ENCODE measurements at places on chromosomes 6 and 20. TPM values are rescaled to one million over a fixed set of nuclear protein-coding genes. Genes with fewer than 3 reads are reported as not detected.

DNA sequence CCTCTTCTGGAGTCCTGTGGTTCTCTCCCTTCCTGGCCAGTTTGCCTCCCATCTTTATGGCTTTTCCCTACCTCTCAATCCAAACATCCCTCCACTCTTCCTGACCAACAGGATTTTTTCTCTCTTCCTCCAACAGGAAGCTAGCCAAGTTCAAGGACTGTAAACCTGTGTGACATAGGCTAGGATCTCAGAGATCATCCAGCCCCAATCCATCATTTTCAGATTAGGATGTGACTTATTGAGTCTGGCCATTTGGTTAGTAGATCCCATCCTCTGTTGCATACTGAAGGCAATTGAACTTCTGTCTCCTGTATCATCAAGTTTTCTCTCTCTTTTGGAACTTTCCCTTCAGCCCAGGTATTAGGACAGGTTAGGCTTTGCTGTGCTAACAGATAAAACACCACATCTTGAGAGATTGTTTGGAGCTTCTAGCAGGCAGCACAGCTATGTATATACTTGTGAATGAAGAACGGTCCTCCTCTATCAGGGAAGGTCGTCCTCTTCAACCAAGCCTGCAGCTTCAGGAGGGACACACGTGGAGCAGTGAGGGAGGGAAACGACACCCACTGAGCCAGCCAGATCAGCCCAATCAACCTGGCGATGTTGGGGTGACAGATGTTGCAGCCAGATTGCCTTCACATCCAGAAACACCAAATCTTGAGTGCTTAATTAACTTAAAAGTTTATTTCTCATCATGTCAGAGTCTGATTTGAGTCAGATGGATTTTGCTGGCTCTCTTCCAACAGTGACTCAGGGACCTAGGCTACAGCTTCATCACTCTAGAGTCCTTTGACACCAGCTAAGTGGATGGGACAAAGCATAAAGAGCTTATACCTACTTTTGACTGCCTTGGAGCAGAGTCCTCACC, 106.8 kb downstream of the GJA10 start:
- DNase-seq, result no peak

GRCh38 chr20:44533928-44534327, 12.1 kb upstream of the SERINC3 start:
- no peak for DNase-seq

- no peak for DNase-seq
Observed at GRCh38 chr6:35120746-35121145, 20.4 kb downstream of the TCP11 start.

DNA sequence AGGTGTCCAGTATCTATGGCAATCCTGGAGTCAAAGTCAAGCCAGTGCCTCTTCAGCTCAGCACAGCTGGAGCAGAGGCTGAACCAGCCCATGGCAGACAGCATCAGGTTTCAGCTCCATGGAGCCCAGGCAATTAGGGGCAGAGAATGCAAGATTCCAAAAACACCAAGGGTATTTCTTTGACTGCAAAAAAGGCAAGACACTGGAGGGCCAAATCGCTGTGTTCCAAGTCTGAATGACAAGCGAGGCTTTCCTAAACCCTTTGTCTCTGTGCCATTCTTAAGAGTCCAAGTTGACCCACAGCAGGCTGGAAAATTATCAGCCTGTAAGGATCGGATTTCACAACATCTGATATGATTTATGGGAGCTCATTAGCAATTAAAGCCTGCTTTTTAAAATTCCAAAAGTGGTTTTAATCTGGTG, 49.7 kb upstream of the TGM3 start:
- DNase-seq, result no peak

GRCh38 chr6:148307405-148307804, 35.2 kb upstream of the SASH1 start:
- DNase-seq, result no peak

PRICKLE4 gene
- total RNA-seq, result 1.6 TPM

DNA sequence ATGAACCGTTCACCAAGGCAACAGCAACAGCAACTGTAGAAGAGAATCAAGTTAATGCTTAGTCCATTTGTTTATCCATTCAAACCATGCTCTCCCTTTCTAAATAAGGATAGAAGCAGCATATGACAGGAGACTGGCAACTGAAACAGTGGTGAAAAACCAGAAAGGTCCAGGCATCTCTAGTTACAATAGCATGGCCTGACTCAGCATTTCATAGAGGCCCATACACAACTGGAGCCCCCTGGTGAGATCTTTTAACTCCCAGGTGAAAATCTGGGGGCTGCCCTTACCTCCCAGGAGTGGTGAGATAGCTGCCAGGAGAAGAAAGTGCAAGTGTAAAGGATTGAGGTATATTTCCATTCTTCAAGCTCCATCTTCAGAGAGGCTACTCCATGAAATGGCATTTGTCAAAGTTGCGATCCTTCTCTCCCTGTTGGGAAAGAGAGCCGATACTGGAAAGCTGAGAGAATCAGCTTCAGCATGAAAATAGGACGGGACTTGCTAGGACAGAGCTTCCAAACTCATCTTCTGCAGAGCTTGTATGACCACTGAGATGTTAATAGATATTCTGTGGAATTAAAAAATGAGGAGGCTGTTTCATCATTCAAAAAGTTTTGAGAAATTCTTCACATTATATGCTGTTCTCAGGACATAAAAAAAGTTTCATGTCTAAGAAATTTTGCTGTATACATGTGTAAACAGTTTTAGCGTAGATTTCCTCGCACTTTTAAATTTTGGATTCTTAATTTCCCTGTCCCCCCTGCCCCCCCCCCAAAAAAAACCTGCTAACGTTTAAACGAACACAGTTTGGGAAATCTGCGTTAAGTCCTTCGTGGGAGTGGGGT, 10.9 kb upstream of the SLC2A12 start:
- DNase-seq, result no peak

DNA sequence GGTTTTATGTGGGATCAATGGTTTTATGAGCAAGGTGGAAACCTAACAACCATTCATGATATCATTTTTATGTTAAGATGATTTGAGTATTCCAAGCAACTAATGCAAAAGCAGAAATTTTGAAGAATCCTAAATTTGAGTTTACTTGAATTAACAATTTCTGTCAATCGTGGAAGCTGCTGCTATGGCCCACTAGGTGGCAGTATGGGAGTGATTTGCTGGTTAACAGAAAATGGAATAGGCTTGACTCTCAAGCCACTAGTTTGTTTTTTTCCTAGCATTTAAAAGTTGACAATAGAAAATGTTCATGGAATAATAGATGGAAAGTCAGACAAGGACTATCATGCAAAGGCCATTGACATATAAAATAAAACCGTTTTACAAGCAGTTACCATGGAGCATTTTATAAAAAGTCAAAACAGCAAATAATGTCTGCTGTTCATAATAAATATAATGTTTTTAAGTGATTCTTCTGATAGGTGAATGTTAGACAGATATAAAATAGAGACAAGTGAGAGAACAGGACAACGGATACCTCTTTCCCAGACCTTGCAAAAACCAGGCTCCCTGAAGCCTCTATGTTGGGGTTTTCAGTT, 43.0 kb upstream of the TMEM200A start:
- peak; percentile 8 for DNase-seq

DNA sequence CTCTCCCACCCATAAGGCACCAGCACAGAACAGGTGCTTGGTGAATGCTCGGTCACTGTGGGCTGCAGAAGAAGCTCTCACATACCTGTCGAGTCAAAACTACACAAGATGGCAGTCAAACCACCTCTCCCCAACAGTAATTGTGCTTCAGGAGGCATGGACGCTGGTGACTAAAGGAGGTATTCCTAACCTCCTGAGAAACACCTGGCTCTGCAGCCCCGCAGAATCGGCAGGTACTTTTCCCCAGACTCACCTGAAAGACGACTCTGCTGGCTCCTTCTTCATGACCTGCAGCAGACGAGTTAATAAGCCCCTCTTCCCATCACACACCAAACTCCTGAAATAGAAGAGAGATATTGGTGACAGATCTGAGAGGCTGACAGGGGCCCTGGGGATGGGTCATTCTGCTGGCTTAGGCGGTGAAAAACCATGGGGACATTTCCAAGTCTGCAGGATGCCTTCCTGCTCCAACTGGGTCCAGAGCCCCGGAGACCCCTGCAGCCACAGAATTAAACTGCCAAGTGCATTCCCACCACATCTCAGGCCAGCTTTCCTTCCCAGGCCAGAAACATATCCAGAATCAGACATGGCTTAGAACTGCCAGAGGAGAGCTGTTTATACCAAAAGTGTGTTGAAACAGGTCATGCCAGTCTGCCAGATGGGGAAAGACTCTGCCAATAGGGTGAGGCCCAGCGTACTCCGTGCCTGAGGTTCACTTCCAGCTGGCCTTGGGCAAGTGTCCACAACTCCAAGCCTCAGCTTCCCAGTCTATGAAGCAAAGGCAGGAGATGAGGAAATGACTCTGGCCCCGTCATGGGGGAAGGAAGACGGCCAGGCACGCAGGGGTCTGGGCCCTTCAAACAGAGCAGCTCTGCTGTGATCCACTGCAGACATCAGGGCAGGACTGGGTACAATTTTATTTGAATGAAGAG, 53.0 kb downstream of the MYH7B start:
- no peak for DNase-seq

GRCh38 chr6:51302431-51302830, 483.8 kb downstream of the TFAP2B start:
- no peak for DNase-seq

GRCh38 chr20:59151391-59151790, 12.2 kb upstream of the ZNF831 start:
- no peak for DNase-seq

CAGE1 gene
- total RNA-seq, result not detected

HAO1 gene
- 0.13 TPM for total RNA-seq

C20orf204 gene
- 1.9 TPM for total RNA-seq

GRCh38 chr20:14142171-14142570, 146.9 kb downstream of the MACROD2 start:
- peak; percentile 22 for DNase-seq

DNA sequence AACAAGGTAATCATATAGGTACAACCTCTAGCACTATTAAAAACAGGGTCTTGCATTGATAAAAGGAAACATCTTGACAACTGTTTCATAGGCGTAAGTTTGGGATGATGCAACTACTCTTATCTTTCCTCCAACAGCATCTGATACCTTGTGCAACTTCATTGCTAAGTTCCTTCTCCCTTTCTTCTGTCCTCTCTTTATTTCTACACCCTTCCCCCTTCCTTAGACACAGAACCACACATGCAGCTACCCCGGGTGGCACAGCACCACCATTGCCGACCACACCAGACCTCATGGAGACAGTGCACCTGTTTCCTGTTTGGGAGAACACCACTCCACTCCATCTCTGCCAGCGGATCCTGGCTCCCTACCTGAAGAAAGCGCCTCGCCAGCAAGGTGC, 14.4 kb downstream of the MYB start:
- DNase-seq, result no peak

DNA sequence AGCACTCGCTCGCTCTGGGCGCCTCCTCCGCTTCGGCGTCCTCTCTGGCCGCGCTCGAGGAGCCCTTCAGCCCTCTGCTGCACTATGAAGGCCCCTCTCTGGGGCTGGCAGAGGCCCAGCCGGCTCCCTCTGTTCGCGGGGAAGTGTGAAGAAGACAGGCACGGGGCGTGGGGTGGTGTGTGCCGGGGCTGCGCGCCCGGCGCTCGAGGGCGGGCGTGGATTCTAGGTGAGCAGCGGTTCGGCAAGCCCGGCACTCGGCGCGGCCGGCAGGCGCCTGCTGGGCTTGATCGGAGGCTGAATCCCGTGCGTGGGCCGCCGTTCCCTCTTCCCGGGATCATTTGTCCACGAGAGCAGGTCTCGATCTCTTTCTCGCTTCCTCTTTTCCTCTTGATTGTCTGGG, 153.0 kb downstream of the SLC35B3 start:
- no peak for DNase-seq

DNA sequence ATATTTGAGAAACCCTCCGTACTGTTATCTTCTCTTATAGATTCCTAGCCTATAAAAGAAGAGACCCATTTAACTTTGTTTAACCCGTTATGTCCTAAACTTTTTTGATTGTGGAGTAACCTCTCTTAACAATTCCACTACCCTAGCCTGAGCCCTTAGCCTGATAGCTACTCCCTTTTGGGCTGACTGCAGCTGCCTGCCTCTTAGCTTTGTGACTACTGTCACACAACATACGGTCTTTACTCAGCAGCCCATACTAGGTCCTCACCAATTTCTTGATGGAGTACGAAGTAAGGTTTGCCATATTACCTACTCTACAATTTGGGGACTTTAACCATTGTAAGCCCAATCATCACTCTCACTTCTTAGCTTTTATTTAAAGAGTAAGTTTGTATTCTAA, 72.7 kb downstream of the QRSL1 start:
- no peak for DNase-seq
